HS-5 (cell line): ENCODE measurements at places on chromosomes 6 and 20.
A peak's percentile ranks its signal among the peaks of the same experiment; 100 is the strongest.

DNA sequence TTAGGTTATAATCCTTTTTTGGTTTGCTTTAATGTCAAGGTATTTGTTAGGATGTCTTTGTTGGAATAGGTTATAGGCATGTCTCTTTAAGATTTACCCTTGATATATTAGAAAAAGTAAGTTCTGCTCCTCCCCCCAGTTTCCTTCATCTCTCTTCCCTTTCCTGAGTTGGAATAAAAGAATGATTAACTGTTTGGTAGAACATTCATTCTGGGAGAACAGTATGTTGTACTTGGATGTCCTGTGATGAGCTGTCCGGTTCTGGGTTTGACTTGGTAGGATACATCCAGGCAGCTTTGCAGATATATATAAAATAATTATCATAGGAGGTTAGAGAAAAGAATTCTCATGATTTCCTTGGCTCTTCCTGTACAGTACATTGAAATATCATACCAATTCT, 199.6 kb upstream of the RREB1 start:
- DNase-seq = no peak

DNA sequence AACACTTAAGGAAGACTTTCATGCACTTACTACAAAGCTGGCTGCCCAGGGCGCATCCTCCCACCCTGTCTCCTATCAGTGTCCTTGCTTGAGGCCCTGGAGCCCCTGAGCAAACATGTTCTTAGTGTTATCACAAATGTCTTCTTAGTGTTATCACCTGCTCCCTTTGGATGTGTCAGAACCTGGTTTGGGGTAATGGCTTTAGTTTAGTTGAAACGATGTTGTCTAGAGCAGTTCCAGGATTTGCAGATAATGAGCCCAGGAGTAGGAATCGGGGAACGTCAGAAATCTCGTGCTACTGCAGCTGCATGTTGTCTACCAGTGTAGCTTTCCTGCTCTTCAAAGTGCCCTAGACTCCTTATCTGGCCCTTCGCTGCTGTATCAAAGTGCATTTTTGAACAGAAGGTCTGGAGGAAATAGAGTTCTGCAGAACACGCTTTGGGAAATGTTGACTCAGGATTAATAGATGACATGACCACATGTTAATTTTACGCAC, 69.6 kb downstream of the PHACTR2 start:
- DNase-seq = no peak

DNA sequence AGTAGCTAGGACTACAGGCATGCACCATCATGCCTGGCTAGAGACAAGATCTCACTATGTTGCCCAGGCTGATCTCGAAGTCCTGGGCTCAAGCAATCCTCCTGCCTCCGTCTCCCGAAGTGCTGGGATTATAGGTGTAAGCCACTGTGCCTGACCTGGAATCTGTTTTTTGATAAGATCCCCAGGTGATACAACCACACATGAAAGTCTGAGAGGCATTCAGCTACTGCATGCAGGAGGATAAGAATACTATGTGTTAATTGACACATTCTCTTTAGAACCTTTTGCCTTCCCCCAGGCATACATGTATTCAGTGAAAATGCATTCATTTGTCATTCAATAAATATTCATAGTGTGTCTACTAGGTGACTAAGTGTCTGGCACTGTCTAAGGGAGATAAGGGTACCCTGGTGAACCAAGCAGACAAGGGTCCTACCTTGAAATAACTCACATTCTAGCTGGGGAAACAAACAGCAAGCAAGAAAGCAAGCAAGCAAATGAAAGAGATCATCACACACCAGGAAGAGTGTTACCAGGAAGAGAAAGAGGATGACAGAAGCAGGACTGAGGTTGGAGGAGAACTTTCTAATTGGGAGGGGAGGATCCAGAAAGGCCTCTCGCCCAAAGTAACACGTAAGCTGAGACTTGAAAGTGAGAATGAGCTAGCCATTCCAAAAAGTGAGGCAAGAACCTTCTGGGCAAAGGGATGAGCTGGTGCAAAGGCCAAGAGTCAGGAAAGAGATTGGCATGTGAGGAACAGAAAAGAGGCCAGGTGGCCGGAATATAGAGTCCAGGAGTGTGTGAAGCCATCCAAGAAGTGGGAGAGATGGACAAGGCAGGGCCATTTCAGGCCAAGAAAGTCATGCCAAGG, 6.5 kb downstream of the GFOD1 start:
- DNase-seq = no peak

DNA sequence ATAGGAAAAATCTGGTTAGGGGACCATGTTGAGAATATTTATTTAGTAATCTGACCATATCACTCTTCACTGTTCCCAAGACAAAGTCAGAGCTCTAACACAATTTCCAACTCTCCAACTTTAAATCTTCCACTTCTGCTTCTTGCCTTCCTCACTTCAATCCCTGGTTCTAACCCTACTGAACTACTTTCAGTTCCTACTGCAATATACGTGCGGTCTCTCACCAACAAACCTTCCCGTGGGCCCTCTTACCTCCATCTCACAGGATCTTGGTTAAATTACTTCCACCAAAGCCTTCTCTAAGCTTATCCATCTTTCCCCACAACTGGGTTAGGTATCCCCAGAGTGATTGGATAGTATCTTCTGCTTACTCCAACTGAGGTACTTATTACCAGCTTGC, 8.0 kb downstream of the EIF2S2 start:
- no peak for DNase-seq

DNA sequence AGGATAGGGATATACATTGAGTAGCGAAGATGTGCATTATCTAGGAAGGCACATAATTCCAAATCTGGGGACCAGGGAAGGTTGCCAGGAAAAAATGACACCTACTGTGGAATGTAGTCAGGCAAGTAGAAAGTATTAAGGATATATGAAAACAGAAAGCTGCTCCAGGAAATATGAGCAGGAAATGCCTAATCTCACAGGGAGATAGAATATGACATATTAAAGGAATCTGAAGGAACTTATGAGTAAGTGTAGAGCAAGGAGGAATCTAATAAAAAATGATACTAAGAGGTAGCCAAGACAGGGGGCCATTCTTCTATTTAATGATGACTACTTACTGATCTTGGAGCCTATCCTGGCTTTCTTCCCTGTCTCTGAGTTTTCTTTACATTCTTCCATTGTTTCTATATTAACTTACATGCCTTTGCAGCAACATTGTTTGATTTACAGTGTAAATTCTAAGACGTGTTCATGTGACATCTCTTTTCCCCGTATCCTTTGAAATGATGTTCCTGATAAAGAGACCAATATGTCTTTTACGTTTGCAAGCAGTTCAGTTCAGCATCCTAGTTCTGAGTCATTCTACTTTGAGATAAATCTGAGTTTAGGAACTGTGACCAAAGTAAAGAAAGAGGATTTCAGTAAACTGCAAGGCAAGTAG, 58.6 kb downstream of the TINAG start:
- DNase-seq = peak; percentile 26

GRCh38 chr6:44315516-44315915, 2.4 kb upstream of the AARS2 start:
- no peak for DNase-seq

GRCh38 chr20:51653226-51653625, 110.7 kb upstream of the NFATC2 start:
- no peak for DNase-seq

GRCh38 chr6:48183811-48184605, 73.0 kb upstream of the PTCHD4 start:
- DNase-seq = no peak

DNA sequence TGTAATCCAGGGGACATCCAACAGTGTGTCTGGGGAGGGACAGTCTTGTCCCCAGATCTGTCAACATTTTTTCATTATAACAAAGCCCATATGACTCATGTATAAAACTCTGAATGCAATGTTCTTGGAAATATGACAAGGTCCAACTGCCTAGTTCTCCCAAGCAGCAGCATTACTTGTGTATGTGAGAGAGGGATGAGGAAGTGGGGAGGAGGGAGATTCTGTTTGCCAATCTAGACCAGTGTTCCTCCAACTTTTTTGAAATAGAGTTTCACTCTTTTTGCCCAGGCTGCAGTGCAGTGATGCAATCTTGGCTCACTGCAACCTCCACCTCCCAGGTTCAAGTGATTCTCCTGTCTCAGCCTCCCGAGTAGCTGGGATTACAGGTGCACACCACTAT, 394.8 kb downstream of the DHX35 start:
- no peak for DNase-seq

DNA sequence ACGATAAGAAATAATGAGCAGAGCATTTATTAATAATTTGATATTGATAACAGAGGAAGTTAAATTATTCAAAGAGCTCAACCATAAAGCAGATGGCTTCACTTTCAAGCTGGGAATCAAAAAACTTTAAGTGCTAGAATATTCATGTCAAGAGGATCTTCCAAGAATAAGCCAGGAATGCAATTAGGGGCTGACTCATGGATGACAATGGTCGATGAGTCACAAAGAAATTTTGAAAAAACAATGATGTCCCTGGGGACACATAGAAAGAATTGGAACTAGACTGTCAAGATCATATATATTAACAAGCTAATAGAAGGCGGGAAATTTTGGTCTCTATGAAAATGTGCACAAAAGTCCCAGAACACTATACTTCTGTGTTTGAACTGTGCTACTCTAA, 304.1 kb downstream of the LAMA2 start:
- peak; percentile 87 for DNase-seq

GRCh38 chr20:1456300-1456699, 10.3 kb downstream of the NSFL1C start:
- DNase-seq = no peak

DNA sequence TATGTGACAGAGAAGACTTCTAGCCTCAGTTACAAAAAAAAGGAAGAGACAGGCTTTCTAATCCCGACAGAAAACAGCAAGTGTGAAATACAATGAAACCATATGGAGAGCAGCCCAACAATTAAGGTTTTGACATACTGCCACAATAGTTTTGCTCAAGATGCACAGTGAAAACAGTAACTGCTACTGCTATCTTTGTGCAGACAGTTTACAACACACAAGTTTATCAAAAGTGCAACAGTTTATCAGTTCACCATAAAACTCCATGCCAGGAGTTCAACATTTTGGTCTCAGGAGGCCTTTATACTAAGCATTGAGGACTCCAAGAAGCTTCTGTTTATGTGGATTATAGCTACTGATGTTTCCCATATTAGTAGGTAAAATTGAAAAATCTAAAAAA, 37.6 kb downstream of the GOPC start:
- DNase-seq = no peak

DNA sequence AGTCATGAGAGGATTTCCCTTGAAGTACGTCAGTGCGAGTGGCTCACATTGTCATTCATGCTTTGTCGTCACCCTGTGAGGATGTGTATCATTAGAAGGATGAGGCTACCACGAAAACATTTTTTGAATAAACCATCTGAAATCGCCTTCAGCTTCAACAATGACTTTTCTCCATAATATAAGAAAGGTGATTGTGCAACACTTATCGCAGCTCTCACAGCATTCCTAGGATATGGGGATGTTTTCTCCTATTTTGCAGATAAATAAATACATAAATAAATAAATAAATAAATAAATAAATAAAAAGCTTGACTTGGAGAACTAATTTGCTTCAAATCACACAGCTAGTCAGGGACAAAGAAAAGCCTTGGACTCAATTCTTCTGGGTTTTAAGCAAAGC, 326.5 kb downstream of the FOXA2 start:
- no peak for DNase-seq

DNA sequence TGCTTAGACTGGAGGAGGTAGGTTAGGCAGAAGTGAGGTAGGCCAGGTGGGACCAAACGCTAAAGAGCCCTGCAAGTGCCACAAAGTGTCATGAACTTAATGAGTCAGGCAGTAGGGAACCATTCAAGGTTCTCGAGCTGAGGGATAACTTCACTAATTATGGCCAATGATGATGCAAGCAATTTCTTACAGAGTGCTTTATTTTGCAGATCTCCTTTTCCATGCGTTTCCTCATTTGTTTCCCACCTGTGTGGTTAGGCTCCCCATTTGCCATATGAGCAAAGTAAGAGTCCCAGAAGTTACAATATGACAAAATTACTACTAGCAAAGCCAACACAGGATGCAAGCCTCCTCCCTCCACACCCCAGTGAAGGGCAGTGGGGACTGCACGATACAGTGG, 36.5 kb upstream of the PSMF1 start:
- DNase-seq = no peak

DNA sequence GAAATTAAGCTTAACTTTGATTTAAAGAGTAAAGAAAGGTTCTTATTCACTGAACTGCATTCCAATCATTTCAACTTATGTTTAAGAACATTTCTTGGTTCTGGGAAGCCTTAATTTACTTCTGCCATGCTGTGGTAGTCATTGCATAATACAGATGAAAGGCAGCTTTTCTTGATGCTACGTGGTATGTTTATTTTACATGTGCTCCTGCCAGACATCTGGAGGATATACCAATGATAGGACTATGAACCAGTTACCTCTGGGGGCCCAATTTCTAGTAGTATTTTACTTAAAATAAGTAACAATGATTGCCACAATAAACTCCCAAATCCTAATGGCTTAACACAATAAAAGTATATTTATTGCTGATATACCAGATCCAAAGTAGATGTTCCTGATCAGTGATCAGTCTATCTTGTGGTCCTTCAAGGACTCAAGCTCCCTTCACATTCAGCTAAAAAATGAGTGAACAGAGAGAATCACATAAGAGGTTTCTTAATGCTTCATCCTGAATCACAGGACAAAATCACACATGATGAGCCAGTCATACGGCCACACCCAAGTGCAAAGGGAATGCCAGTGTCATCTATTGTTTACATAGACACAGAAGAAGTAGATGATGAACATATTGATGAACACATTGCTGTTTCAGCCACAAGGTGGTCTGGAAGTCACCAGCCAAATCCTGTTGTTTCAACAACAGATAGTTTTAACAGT, 56.5 kb upstream of the CCN2 start:
- DNase-seq = peak; percentile 53

DNA sequence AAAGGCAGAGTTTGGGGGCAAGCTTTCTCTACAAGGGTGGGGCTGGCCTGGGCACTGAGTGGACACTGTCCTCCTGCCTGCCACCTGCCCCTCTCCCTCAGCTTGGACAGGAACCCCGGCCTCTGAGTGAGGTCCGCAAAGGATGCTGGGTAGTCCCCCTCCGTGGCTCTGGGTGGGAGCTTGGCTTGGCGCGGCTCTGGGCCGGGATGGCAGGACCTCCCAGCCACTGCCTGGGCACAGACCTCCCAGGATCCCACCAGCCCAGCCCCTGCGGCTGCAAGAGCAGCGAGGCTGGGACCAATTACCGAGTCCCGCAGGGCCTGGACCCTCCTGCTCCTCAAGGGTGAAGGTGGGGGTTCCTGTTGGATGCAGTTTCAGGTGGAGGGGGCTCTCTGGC, 2.9 kb upstream of the SOX18 start:
- no peak for DNase-seq

GRCh38 chr20:53937929-53938367, 132.4 kb downstream of the BCAS1 start:
- no peak for DNase-seq

GRCh38 chr6:161204866-161205557, 68.8 kb downstream of the AGPAT4 start:
- no peak for DNase-seq

GRCh38 chr6:21354805-21355238, 238.7 kb upstream of the SOX4 start:
- no peak for DNase-seq

GRCh38 chr20:10221021-10221420, 2.4 kb downstream of the SNAP25 start:
- no peak for DNase-seq
